A673 (cell line): ENCODE measurements at places on chromosomes 12 and 14.
A peak's percentile ranks its signal among the peaks of the same experiment; 100 is the strongest.

GRCh38 chr14:76920331-76921087, 94.3 kb downstream of the LRRC74A start:
- peak; percentile 95 for DNase-seq

DNA sequence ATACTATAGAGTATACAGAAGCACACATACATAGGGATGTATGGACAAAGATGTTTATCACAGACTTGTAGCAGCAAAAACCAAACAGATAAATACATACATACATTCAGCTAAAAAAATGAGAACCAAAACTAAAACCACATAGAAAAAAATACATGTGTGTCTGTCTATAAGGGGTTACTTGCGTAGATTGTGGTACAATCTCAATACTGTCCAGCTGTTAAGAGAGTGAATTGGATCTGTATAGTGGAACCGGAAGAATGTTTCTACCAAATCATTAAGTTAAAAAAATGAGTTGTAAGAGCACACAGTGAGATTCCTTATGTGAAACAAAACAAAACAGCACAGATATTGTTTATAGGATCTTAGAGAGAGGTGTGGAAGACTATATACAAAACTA, 44.2 kb upstream of the DCD start:
- DNase-seq: no peak

GRCh38 chr12:44015333-44015941, 179.6 kb downstream of the TMEM117 start:
- DNase-seq: peak; percentile 90

- peak; percentile 68 for DNase-seq
Observed at GRCh38 chr14:34874386-34875030, 652 bp downstream of the BAZ1A start.
